CD4-positive, alpha-beta T cell treated with Interleukin-17A for 1 hour (primary cell): ENCODE measurements at places on chromosomes 2 and 18.

GRCh38 chr2:119415630-119416029, 16.0 kb upstream of the TMEM37 start:
- no peak for DNase-seq

GRCh38 chr2:2879071-2879470, 498.5 kb downstream of the EIPR1 start:
- no peak for DNase-seq

- DNase-seq, result no peak
These were observed 42.4 kb downstream of the KLHL29 start for GRCh38 chr2:23427350-23427749.

DNA sequence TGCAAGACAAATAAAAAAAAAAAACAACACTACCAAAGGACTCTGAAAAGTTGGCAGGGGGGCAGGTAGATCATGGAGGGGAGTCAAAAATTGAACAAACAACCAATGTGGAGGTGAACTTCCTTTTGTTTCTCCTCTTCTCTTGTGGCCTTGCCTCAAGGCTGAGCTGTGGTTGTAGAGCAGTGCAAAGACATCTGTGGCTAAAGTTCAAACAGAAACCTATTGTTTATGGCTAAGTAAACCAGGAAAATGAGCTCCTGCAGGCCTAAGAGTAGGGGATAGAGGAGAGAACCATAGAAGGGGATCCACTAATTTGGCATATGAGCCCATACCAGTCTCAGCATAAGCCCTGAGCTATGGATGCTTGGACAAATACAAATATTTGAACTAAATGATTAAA, 40.2 kb upstream of the EGR4 start:
- no peak for DNase-seq

- DNase-seq, result peak; percentile 53
These were observed 7.9 kb upstream of the PDCL3 start for GRCh38 chr2:100554798-100555407.

DNA sequence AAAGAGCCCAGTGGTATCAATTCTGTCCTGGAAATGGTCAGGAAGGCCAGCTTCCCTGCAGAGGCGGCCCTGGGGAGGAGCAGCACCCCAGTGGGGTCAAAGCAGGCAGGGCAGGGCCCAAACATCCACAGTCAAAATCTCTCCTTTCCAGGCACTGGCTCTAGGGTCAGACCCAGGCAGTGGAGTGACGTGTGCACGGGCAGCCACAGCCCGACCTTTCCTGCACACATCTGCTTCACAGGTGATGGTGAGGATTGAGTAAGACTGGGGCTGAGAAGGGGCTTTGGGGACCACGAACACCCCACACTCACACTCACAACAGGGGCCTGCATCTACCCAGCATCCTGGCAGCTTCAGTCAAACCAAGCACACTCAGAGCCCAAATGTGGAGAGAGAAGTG, 97.8 kb upstream of the GLI2 start:
- no peak for DNase-seq

GRCh38 chr2:39069136-39069515, 51.7 kb downstream of the SOS1 start:
- DNase-seq, result peak; percentile 6

DNA sequence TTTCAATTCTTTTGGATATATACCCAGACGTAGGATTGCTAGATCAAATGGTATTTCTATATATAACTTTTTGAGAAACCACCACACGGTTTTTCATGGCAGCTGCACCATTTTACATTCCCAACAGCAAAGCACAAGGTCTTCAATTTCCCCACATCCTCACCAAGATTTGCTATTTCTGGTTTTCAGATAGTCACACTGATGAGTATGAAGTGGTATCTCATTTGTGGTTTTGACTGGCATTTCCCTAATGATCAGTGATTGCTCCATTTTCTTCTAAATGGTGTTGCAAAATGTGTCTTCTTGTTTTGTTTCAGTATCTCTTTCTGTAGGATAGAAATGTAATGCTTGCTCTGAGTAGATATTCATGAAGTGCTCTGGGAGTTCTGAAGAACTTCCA, 52.0 kb downstream of the ANKRD44 start:
- peak; percentile 74 for DNase-seq

DNA sequence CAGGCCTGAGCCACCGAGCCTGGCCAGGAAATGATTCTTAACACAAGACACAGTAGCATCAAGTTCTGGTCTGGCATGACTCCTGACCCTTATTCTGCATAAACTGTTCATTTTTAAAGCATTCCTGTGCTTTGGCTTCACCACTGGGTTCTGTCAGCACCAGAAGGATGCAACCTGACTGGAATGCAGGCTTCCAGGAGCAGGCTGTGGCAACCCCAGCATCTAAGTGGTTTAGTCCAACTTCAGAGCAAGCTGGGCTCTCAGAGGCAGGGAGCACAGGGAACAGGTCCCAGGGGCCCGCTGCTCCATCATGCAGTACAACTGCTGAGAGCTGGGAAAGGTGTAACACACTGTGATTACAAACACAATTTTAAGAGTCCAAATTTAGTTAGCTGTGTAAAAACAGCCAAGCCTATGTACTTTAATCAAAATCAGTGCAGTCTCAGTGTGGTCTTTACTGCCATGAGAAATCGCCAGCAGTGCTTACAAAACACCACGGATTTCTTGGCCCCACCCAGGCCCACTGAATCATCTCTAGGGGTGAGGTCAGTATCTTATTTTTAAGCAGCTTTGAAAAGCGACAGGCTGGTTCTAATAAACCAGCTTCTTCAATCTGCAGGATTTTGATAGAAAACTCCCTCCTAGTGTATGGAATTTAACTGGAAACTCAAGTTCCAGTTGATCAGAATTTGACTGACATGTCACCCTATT, 44.4 kb upstream of the TMEM182 start:
- no peak for DNase-seq

GRCh38 chr2:66322506-66323260, 112.2 kb upstream of the MEIS1 start:
- no peak for DNase-seq

DNA sequence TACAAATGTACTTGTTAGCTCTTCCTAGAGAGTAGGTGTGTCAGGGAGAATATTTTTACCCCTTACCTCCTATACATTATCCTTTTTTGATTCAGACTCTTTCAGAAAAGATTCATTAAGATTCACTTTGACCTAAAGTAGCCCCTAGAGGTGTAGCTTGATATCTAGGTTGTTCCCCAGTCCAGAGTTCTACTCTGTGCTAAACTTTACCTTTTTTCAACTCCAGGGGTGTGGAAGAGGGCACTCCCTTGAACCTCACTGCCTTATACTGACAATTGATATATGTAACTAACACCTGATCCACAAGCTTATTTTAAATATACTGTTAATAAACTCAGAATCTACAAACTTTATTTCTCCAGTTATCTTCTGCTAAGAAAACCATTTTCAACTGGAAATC, 30.0 kb downstream of the AFTPH start:
- no peak for DNase-seq

- DNase-seq, result no peak
These were observed 144.6 kb upstream of the SATB2 start for GRCh38 chr2:199602271-199602895.

- DNase-seq, result no peak
These were observed 123.1 kb downstream of the SOCS6 start for GRCh38 chr18:70411876-70412435.

GRCh38 chr18:50142441-50143120, 52.4 kb downstream of the MYO5B start:
- DNase-seq, result no peak

- no peak for DNase-seq
These were observed 380.6 kb downstream of the FBXO15 start for GRCh38 chr18:73766910-73767515.

- no peak for DNase-seq
These were observed 23.6 kb downstream of the SULT1C3 start for GRCh38 chr2:108263401-108263800.

DNA sequence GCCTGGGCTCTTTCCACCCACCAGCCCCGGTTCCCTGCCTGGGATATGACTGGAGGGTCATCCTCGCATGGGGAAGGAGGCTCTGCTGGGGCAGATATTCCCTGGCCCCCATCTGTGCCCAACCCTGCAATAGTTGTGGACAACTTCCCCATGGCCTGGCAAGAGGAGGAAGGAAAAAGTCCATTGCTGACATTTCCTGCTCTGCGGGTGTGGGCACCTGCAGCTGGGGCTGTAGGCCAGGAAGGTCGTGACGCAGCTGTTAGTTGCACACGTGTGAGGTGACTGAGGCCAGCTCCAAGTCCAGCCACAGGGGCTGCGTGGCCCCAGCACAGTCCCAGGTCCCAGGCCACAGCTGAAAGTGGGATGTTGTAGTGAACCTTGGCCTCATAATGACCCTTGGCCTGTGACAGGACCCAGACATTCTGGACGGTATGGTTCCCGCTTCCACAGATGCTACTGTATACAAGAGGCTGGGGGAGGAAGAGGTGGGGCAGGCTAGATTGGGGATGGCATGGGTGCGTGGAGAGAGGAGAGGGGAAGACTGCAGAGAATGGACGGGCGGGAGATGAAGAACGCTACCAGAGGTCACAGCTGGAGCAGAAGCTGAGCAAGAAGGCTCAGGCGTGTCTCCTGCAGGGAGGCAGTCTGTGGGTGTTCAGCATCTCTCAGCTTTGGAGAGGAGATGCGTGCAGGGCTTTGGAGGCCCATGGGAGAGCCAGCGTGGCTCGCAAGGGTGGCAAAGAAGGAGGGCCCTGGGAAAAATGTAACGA, 22.1 kb downstream of the OTOF start:
- no peak for DNase-seq

DNA sequence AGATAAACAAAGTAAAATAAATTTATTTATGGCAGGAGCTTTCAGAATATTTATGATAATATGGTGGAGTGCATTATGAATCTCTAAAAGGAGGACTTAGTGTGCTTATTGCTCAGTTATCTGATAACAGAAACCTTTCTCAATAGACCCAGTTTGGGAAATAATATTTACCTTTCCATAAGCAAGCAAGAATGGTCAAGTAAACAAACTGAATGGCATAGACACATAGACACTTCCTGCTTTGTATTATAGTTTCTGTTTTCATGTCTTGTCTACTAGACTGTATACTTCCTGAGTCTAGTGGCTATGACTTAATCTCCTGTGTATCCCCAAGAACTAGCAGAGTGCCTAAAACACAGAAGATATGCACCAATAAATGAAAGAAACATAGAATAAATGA, 87.8 kb downstream of the UPP2 start:
- no peak for DNase-seq

- no peak for DNase-seq
These were observed 423.7 kb downstream of the METTL4 start for GRCh38 chr18:2147476-2148230.

- no peak for DNase-seq
These were observed 2.2 kb upstream of the KCNH7 start for GRCh38 chr2:162840598-162841246.

DNA sequence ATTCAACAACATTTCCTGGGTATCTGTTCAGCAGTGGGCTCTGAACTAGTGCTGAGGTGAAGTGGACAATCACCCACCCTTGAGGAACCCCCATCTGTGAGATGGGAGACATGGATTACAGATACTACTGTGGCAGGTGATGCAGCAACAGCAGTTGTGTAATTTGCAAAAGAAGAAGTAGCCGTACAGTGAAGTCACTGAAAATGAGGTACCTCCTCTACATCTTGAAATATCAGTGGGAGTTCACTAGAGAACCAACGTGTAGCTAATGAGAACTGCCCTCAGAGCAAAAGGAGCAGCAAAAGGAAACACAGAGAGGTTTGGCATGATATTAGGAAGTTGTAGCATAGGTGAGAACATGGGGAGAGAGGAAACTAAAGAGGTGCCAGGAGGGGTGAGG, 41.3 kb downstream of the VSNL1 start:
- DNase-seq, result no peak

DNA sequence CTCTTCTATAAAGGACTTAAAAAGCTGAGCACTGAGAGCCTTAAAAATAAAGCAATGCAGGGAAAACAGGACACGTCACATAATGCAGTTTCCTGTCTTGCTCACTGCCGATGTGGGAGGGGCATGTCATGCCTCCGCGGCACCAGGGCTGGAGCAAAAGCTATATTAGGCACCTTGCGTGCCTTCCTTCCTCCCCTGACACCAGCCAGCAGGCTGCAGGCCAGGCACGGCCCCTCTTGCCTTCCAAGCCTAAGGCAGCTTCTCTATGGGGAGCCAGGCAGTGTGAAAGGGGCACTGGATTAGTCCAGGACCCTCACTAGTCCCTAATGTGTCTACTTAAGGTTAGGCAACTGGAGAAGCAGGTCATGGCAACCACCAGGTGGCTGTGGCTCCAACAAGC, 26.3 kb downstream of the MRPL35 start:
- peak; percentile 46 for DNase-seq

- DNase-seq, result no peak
These were observed 6.5 kb upstream of the YWHAQ start for GRCh38 chr2:9637330-9637729.

DNA sequence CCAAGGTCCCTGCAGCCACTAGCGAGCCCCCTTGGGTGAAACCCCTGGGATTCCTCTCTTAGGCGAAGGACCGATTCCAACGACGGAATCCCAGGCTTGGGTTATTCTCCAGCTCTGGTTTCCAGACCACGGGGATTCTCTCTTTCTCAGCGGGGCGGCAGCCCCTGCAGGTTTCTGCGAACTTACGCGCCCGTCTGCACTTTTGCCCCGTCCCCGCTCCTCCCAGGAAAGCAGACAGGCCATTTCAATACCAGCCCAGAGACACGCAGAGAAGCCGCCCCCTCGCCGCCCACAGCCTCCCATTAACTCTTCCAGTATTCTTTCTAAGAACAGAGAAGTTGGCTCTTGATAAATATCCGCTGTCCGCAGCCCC, 1.2 kb downstream of the CBLN2 start:
- DNase-seq, result no peak

DNA sequence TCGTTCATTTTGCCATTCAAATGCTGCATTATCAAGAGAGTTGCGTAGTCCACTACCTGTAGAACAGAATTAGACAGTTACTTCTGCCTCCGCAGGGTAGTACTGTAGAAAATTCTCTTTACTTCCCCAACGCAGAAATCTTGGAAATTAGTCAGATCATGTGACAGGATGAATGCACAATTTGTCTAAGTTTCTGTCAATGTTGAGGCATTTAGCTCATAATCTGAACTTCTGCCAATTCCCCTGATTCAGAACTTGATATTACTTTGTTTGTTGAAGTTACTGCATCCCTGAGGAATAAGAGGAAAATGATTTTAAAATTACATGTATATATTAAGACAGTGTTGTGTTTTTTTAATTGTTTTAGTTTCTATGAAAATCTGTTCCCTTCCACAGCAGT, 83.4 kb downstream of the TTC27 start:
- no peak for DNase-seq

DNA sequence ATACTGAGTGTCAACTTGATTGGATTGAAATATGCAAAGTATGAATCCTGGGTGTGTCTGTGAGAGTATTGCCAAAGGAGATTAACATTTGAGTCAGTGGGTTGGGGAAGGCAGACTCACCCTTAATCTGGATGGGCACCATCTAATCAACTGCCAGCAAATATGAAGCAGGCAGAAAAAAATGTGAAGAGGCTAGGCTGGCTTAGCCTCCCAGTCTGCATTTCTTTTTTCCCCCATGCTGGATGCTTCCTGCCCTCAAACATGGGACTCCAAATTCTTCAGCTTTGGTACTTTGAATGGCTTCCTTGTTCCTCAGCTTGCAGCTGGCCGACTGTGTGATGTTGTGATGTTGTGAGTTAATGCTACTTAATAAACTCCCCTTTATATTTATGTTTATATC, 577.4 kb downstream of the CPS1 start:
- no peak for DNase-seq
